ENCODE measurements at places on chromosomes 16 and 17.

GRCh38 chr17:38922538-38923297 lies 2.7 kb upstream of the LASP1NB start:
- DNase-seq, result peak; percentile 60

DNA sequence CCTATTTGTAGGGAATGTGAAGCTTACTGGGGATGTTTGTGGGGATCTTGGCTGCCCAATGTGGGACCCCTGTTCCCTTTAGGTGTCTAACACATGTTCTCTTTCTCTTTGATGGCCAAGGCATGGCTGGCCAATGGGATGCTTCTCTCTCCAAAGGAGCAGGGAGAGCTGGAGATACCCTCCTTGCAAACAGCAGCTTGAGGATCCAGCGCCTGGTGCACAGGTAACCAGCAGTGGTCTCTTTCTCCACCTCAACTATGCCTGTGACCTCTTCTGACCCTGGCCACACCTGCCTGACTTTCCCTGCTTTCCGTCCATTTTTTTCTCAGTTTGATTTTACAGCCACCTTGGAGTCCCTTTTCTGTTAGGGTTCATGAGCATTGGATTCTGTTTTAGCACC lies 16.8 kb upstream of the NKD1 start:
- DNase-seq, result peak; percentile 22

GRCh38 chr17:78412403-78412802 lies 34.0 kb downstream of the PGS1 start:
- DNase-seq, result peak; percentile 70

- no peak for DNase-seq
These were observed 151.7 kb upstream of the COX10 start for GRCh38 chr17:13917634-13918033.

DNA sequence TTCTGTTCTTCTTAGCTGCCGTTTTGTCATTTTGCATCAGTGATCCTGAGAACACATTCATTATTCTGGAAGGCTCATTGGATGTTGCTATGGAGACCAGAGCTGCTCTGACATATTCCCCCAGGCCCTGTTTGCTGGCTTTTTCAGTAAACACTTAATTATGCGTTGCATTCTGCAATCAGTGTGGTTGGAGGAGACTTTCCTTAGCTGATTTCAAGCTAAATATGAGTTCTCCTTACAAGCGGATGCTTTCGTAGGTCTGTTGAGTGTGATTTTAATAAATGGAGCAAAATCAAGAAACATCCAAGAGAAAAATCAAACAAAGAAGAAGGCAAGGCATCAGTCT lies 38.2 kb upstream of the NUDT7 start:
- DNase-seq, result no peak

- no peak for DNase-seq
These were observed 25.3 kb downstream of the SF3B3 start for GRCh38 chr16:70548936-70549335.

- DNase-seq, result no peak
These were observed 15.8 kb downstream of the GPR142 start for GRCh38 chr17:74383141-74383540.

DNA sequence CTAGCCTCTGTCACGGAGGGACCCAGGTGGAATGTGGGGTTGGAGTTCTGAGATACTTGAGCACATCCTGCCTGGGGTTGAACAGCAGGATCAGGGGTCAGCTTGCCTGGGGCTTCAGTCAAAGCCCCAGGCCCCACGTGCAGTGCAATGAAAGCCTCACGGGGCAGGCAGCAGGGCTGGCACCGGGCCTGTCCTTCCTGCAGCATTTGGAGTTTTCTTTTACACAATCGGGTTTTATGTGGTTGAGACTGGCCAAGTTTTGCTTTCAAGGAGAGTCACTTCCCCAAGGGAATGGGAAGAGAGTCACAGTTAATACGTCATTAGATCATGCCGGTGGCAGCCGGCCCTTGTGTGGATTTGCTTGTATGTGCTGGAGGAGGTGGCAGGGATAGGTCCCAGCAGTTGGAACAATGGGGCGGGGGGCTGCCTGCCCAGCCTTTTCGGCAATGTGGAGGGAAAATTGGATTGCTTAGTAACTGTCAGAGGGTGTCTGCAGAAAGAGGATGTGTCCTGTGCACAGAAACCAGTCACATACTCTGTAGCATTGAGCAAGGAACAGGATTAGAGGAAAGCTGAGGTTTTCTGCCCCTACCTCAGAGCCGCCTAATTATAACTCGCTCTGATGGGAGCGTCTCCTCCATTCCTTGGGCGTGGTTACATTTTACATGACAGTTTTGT lies 4.5 kb downstream of the RMI2 start:
- DNase-seq, result no peak

DNA sequence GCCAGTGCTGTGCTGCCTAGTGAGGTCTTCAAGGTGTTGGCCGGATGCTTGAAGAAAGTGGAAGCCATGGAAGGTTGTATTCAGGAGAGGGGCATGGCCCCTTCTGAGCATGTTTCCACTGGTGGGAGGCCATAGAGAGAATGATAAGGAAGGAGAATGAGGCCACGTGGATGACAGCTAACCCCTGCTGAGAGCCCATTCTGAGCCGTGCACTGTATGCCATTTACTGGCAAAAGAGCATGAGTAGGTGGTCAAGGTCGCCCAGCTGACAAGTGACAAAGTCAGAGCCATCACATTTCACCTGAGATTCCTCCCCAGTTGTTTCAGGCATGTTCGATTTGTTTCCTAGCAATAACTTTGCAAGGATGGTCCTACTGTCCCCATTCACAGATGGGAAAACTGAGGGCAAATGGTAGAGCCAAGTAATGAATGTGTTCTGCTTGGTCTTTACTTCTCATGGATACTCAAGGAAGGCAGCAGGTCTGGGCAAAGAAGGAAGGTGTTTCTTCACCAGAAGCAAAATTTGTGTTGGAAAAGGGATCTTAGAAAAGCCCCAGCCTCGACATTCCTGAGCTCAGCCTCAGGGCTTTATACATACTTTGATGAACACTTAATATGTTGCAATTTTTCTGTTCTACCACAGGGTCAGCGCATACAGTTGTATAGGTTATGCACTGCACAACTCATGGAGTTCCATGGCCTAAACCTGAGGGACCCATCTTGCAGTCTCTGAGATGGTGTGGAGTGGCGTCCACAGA lies 10.5 kb upstream of the NKD1 start:
- DNase-seq, result peak; percentile 26

GRCh38 chr16:49854796-49855203 lies 1.1 kb downstream of the ZNF423 start:
- peak; percentile 74 for DNase-seq

GRCh38 chr17:59424331-59424730 lies 92.9 kb downstream of the YPEL2 start:
- no peak for DNase-seq
